Activated CD8-positive, alpha-beta memory T cell treated with anti-CD3 and anti-CD28 coated beads for 48 hours (primary cell): ENCODE measurements at places on chromosomes 2 and 18.

DNA sequence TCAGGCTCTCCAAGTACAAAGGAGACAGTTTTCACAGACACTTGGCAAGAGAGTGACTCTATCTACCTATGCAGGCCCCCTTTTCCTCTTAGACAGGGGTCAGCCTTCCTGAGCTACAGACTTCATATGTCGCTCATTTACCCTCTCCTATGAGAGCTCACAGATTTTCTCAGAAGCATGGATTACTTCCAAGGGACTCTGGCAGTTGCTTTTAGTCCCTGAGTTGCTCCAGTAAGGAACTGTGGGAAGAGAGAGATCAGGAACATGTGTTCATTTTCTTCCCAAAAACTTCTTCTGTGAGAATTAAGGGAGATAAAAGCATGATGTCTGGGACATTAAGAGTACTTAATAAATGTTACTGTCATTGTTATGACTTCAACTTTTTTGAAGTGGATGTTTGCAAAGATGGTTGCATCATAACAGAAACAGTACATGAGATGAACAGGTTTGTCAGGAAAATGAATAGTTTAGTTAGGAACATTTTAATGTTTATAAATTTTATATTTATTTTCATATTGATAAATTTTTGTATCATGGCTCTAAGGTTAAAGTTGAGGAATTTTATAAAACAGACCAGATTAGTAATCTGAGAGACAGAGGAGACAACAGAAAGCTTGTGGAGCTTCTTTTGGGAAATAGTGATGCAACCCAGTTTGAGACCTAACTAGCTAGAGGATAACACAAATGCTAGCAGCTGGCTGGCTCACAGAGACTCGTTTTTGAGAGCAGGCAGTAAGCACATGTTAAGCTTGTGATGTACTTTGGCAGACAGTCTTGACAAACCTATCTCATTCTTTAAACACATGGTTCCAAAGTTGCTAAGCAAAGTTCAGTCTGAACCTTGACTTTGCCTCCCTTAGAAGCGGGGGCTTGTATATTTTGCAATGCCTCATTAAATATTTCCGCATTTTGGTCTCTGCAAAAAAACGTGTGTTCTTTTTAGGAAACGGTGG, 21.7 kb upstream of the UGP2 start:
- no peak for DNase-seq

GRCh38 chr18:21164548-21165095, 53.0 kb upstream of the ROCK1 start:
- DNase-seq = no peak

- no peak for DNase-seq
Observed at GRCh38 chr2:9653485-9654271, 22.9 kb upstream of the YWHAQ start.

GRCh38 chr18:57060814-57061213, 86.1 kb upstream of the BOD1L2 start:
- no peak for DNase-seq

GRCh38 chr18:45551142-45551815, 64.0 kb upstream of the SLC14A2 start:
- DNase-seq = no peak

DNA sequence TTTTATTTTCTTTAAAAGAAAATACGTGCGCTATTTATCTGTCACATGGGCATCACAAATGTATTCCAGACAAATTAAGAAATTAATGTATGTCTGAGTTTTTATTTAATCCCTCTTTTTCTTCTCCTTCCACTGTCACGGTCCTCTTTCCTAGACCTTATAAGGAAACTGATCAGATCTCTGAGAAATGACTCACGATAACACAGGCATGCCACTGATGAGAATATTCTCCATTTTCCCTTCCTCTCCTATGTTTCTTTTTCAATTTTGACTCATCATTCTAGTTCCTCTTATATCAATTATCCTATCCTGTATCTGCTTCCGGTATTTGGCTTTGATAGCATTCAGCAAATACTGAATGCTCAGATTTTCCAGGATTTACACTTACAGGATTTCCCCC, 121.8 kb downstream of the DSC3 start:
- no peak for DNase-seq

- DNase-seq = no peak
Observed at GRCh38 chr2:64330281-64331113, 123.5 kb upstream of the LGALSL start.

GRCh38 chr2:39227628-39228412, 15.9 kb downstream of the CDKL4 start:
- DNase-seq = peak; percentile 51
